ENCODE measurements at places on chromosomes 11 and 22.

GRCh38 chr22:26767351-26768155 is 110.2 kb downstream of the MIAT start:
- DNase-seq = no peak

DNA sequence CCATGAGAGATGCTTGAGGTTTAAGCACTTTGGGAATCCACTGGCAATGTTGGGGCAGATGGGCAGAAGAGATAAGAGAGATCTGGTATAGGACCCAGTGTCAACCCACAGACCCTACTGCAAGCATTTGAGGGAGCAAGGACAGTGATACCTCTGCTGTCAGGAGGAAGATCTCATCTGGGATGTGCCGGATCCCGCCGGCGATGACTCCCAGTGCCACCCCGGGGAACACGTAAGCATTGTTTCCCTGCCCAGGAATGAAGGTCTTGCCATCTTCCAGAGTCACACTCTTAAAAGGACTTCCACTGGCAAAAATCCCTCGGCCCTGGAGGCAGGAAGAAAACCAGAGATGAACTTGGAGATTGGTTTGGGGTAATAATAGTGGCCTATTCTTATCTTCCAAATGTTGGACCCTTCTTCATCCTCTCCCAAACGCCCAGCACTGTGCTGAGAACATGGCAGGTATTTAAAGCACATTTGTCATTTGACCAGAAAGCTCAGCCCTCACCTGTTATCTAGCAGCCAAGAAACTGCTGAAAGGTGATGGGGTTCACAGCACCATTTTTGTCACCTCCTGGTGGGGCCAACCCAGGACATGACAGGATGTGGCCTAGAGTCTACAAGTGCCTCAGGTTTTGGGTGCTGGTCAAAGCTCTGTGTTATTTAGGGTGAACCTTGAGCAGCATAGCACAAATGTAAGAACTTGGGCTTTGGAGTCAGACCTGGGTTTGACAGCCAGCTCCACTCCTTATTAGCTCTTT is 71.7 kb downstream of the CCDC81 start:
- no peak for DNase-seq

GRCh38 chr22:20553947-20554741 is 46.7 kb downstream of the MED15 start:
- no peak for DNase-seq

- no peak for DNase-seq
Measured at GRCh38 chr11:107457205-107457557, 444 bp downstream of the CWF19L2 start.

GRCh38 chr11:113238721-113239120 is 75.7 kb upstream of the TTC12 start:
- no peak for DNase-seq

Data from smooth muscle cell of the brain vasculature (primary cell).